ENCODE measurements at places on chromosomes 4 and X.

- no peak for DNase-seq
Observed at GRCh38 chr4:79148369-79148768, 177.5 kb downstream of the NAA11 start.

GRCh38 chr4:1609901-1610790 is 74.0 kb downstream of the FAM53A start:
- DNase-seq = no peak

- no peak for DNase-seq
Observed at GRCh38 chr4:128288689-128289106, 1.1 kb upstream of the PGRMC2 start.

- DNase-seq = no peak
Observed at GRCh38 chr4:130257271-130257670, 1161.3 kb downstream of the C4orf33 start.

DNA sequence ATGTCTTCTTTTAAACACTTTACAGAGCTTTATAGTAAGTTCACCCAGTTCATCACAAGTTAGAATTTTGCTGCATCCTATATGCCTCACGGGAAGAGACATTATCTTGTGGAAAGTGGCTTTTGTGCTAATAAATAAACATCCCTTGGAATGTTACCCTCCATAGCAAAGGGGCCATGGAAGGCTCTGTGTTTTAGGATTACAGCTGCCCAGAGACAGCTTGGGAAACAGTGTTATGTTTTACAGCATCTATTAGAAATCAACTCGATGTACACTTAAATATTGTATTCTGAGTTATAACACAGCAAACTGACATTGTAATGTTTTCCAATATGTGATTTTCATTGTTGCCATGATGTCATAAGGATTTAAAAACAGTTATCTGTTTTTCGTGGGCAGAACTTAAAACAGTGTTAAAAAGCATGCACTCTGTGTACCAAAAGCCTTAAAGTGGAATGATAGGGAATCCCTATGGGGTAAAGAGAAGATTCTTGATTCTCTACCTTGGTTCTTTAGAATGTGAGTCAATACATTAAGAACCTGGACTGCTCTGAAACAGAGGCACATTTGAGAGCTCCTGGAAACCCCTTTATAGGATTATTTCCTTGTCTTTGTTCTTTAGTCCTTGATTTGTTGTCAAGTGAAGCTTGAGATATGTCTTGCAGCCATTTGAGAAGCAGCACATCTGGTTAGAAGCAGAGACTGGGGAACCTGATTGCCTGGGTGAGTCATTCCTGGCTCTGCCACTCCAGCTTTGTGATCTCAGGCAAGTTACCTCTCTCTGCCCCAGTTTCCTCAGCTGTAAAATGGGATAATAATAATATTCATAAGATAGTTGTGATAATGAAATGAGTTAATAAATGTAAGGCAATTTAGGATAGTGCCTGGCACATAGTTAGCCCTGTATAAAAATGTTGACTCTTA is 41.6 kb downstream of the ARHGAP10 start:
- no peak for DNase-seq

- DNase-seq = no peak
Observed at GRCh38 chr4:148735432-148736155, 293.4 kb upstream of the NR3C2 start.

GRCh38 chrX:39895218-39896110 is 202.3 kb downstream of the BCOR start:
- no peak for DNase-seq

DNA sequence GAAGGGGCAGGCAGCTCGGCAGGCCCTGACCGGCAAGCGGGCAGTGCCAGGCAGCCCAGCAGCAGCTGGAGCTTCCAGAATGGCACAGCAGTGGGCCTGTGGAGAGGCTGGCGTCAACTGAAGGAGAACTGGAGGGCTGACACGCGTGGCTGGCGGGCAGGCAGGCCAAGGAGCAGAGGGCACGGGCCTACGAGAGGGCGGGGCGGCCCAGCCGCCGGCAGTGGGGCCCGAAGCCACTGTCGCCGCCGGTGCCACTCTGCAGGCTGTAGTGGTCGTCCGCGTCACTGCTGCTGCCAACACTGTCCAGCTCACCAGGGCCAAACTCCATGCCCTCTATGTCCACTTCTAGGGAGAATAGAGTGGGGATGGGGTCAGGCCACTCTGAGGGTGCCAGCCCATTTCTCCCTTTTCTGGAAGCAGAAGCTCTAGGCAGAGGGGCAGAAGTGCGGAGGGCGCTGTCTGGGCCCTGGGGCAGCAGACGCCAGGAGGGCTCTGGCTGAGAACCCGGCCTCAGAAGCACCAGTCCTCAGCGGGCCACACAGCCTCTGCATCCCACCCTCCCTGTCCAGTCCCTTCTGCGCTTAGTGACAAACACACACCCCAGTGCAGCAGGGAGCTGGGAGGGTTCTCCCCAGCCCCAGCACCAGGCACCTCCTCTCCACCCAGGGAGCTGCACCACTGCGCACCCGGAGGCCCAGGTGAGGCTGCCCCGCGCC is 8.6 kb upstream of the HAUS3 start:
- no peak for DNase-seq

- DNase-seq = no peak
Observed at GRCh38 chr4:37008199-37008598, 236.3 kb upstream of the NWD2 start.

- no peak for DNase-seq
Observed at GRCh38 chrX:150880808-150881165, 17.7 kb downstream of the CD99L2 start.

- peak; percentile 5 for DNase-seq
Observed at GRCh38 chr4:81214144-81214880, 710 bp downstream of the PRKG2 start.

GRCh38 chr4:11628093-11628725 is 199.5 kb upstream of the HS3ST1 start:
- DNase-seq = no peak

DNA sequence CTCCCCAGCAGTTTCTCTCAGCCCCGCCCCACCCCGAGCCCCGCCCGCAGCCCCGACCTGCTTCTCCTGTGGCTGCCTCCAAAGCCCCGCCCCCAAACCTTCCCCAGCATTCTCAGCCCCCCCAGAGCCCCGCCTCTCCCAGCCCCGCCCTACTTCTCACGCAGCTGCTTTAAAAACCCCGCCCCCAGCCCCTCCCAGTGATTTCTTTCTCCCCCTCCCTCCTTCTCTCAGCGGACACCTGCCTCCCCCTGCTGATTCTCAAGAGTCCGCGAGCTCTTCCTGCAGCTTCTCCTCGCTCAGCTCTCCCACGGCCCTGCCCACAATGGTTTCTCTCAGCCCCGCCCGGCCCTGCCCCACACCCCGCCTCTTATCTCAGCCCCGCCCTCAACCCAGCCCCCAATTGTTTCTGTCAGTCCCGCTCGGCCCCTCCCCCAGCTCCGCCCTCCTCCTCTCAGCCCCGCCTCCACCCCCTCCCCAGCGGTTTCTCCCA is 636 bp upstream of the EOLA1 start:
- peak; percentile 88 for DNase-seq

DNA sequence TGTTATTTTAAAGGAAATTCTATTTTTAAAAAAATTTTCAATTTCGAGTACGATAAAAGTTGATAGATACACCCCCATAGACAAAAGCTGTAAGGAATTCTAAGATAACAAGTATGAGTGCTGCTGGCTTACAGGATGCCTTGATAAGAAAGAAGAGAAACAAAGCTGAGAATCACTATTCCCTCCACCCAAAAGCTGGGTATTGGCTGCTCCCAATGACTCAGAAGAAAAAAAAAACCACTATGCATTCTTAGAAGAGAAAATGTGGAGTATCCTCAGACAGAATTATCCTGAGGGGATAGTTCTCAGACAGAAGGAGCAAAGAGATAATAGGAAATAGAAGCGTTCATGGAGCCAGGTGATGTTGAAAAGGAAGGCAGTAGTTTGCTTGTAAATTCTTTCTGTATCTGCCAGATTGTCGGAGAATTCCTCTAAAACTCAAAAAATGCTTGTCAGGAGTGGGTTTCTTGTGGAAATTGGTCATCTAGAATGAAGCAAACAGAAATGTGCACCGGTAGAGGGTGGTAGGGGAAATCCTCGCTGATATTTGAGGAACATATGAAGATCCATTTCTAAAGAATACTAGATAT is 217.5 kb upstream of the ADAMTS3 start:
- DNase-seq = no peak

DNA sequence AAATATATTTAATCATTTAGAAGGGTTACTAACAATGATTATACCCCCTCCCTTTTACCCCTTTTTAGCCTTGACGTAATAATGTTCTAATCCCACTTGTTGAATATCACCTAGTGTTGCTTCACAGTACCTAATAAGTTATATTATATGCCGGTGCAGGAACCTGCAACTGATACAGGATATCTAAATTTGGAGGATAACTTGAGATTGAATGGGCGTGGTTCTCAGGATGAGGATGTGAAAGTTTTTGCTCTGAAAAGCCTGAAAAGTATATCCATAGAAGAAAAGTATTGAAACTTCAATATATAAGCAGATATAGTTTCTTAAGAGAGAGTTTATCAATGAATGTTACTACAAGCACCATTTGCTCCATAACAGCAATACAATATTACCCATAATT is 59.8 kb downstream of the ZNF711 start:
- no peak for DNase-seq

DNA sequence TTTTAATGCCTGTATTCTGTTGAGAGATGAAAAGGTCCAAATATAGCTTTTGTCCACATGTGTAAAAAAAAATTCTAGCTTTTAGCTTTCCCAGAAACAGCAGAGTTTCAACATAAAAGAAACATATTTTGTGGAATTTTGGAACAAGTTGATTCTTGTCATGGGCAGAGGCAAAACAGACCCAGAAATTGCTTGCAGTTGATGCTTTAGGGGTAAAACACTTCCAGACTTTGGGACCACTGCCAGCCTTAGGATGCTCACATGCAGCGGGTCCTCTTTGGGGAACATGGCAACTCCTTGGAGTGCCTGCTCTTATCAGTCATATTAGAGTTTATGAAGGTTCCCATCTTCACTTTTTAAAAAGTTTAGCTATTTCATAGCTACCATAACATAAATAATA is 30.4 kb downstream of the DCLK2 start:
- no peak for DNase-seq

GRCh38 chrX:10538831-10539230 is 81.6 kb downstream of the MID1 start:
- DNase-seq = no peak

GRCh38 chr4:76199664-76200211 is 13.9 kb downstream of the SCARB2 start:
- DNase-seq = peak; percentile 64

- no peak for DNase-seq
Observed at GRCh38 chr4:48752726-48753125, 27.4 kb downstream of the FRYL start.

GRCh38 chrX:135520022-135520552 is 373 bp upstream of the INTS6L start:
- DNase-seq = no peak

GRCh38 chr4:102620697-102621497 is 119.7 kb downstream of the NFKB1 start:
- DNase-seq = peak; percentile 28

GRCh38 chrX:6363188-6363587 is 134.5 kb upstream of the NLGN4X start:
- DNase-seq = no peak

DNA sequence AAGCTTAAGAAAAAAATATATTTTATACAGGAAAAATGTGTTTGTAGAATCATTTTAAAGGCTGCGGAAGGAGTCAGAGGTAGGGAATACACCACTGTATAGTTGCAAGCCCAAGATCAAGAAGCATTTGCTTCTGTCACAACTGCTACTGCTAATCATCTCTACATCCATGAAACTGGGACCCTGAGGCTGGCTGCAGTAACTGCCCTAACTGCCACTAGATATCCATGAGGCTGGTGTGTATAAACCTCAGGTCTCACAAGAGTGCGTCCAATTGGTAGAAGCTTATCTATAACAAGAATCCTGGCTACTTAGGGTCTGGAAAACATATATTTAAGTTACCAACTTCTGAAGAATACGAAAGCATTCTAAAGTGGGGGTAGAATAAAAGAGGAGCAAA is 69.1 kb downstream of the RXFP1 start:
- no peak for DNase-seq

GRCh38 chrX:103628386-103629317 is at the start of gene TCEAL1:
TCEAL1 (plus strand) TSS chrX:103628975; CDS start chrX:103629917, 942 bp downstream.
- DNase-seq = peak; percentile 8

- DNase-seq = no peak
Observed at GRCh38 chr4:94238160-94238559, 30.5 kb downstream of the SMARCAD1 start.

DNA sequence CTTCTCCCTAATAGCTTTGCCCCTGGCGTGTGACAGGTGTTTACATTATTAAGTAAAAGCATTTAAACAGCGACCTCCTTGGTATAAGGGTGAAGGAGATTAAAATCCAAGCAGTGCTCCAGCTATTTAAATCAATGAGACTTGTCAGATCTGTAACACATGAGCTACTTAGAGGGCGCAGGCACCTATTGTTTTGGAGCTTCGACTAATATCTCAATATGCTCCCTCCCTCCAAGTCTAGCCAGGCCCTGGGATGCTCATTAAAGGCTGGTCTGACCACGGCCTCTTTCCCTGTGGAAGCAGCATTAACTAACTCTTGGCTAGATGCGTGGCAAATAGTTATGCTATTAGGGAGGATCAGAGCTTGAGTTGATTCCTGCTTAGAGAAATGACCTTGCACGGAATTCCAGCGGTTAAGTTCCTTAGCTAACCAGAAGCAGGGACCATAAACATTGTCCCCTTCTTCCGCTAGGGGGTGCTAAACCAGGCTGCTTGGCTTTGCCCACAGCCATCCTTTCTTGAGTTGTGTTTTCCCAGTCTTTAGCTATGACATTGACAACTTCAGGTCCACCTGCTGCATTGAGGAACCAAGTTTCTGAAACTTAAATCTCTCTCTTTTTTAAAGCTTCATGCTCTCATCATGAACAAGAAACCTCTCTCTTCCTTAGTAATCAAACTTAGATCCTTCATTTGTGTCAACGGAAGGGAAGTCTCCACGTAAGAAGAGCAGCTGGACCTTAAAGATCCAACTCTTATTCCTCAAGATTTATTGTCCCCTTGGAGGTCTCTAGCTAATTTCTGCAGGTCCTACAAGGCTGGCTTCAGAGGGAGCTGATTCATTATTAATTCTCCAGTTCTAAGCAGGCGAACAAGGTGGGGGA is 80.7 kb upstream of the IGFBP7 start:
- DNase-seq = peak; percentile 24

DNA sequence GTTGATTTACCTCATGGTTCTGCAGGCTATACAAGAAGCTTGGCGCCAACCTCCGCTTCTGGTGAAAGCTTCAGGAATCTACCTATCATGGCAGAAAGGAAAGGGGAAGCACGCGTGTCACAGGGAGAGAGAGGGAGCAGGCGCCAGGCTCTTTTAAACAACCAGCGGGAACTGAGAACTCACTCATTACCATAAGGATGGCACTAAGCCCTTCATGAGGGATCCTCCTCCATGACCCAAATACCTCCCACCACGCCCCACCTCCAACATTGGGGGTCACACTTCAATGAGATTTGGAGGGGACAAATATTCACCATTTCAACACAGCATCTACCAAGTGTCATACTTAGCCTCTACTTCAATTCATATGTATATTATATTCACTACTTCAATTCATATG is 18.8 kb upstream of the TBC1D8B start:
- DNase-seq = no peak

GRCh38 chr4:152168987-152169616 is 366.8 kb downstream of the FBXW7 start:
- no peak for DNase-seq

Data from germinal center (tissue), 1 donor.